ENCODE measurements at places on chromosomes 4 and X.

GRCh38 chrX:68488657-68489056 lies 10.2 kb upstream of the YIPF6 start:
- DNase-seq, result no peak

DNA sequence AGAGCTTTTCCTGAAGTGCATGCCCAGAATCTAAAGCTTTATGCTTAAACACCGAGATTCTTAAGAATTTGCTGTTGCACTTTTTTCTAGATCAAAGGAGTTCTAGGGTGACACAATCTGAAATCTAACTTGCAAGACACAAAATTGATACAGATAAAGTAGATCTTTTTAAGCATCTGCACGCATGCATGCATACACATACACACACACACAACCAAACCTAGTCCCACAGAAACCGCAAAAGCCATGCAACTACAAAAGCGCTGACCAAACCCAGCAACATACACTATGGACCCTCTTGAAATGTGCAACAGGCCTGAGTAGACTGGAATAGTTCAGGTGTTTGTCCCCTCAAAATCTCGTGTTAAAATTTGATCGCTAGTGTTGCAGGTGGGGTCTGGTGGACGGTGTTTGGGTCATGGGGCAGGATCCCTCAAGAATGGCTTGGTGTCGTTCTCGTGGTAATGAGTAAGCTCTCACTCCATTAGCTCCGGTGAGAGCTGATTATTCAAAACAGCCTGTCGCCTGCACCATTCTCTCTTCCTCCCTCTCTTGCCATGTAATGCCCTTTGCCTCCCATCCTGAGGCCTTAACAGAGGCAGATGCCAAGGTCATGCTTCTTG lies 52.7 kb downstream of the IRF2 start:
- DNase-seq, result no peak

DNA sequence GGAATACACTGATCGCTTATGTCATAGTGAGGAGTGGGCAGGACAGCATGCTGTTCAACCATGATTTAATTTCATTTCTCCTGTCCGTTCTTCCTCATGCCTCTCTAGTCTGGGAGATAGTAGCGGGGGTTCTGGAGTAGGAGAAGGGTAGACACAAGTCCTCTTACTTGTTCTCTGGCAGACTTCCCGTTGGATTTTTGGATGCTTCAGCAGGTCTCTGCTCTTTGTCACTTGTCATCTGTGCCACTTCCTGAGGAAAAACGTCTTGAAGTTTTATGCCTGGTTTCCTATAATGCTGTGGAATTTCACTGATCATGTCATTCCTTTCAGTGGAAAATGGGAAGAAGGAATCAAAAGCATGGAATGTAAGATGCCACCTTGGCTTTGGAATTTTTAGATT lies 154.7 kb downstream of the GATB start:
- DNase-seq, result no peak

DNA sequence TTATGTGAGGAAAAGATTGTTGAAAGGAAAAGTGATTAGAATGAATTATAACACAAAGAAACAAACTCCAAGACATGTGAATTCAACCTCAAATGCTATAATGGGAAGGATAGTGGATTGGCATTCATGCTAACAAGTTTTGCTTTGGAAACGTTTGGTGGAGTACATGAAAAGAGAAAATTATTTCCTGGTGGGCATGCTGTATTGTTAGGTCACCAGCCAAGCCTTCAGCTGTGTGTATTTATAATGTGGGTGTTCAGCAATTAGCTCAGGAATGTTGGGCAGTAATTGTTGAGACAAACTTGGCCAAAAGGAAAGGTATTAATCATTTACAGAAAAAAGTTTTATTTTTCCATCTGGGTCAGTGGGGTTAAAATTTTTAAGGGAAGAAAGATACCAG lies 198.9 kb upstream of the ARSJ start:
- DNase-seq, result no peak

DNA sequence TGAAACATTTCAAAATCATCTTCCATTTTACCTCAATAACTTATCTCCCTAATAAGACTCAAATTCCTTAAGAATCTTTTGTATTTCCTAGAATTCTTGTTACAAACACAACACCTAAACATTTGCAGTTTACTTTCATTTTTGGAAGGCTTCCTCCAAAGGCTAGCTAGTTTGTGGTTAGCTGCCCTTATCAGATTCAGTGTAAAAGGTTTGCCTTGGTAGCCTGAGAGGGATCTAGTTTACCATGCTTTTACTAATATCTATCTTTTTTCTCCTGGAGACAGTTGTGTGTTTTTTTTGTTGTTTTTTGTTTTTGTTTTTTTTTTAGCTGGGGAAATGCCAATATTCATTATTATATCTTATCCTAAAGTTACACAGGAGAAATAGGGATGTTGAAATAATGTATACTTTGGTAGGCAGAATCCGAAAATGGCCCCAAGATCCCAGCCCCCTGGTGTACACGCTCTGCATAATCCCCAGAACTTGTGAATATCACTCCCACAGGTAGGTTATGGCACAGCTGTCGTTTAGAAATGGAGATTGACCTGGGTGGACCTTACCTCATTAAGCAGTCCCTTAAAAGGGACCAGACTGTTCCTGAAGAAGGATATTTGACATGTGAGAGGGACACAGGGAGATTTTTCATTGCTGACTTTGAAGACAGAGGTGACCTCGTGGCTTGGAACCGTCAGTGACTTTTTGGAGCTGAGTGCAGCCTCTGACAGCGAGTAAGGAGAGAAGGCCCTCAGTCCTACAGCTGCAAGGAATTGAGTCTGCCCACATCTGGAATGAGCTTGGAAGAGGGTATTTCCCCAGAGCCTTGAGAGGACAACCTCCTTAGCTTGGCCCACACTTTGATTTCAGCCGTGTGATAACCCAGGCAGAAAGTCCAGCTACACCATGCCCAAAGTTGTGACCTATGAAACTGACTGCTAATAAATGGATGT lies 33.4 kb downstream of the SEPTIN11 start:
- DNase-seq, result no peak

GRCh38 chr4:122666527-122667245 lies 45.8 kb upstream of the IL21 start:
- no peak for DNase-seq
